Heart left ventricle (tissue), 16 donors: ENCODE measurements at places on chromosomes 16 and 17.

GRCh38 chr16:48087639-48088038 is 68.2 kb downstream of the ABCC12 start:
- H3K27ac ChIP-seq: no peak overlapping the region
- H3K4me3 ChIP-seq: no peak overlapping the region
- DNase-seq: peak; percentile 70
- H3K4me1 ChIP-seq: peaks cover 8% of the 10 kb centered on the region

DNA sequence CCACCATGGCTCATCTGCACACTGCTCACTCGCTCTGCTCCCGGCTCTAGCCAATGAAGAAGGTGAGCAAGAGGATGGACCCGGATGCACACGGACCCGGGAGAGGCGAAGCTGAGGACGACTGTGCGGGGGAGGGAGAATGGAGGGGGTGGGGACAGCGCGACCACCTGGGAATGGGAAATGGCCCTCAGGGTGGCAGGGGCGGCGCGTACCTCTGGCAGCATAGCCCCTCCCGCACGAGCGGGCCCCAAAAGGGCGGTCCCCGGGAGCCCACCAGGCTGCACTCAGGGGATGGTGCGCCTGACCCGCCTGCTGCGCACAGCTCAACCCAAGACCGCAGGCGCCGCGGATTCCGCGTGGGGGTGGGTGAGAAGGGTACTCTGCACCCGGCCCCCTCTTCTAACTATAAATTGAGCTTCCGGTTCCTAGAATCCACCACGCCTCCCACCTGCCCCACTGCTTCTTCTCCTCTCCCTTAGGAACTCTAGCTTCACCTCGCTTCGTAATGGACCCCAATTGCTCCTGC is 6.1 kb downstream of the MT1H start:
- H3K27me3 ChIP-seq: peaks cover 6% of the 10 kb centered on the region
- peaks cover 11% of the 10 kb centered on the region for H3K4me1 ChIP-seq
- H3K36me3 ChIP-seq: no peaks in the 10 kb centered on the region
- H3K4me3 ChIP-seq: peak overlapping the region; percentile 40

- H3K27ac ChIP-seq: no peak overlapping the region
- H3K36me3 ChIP-seq: no peaks in the 10 kb centered on the region
- DNase-seq: no peak
- no peaks in the 10 kb centered on the region for H3K27me3 ChIP-seq
Observed at GRCh38 chr16:57132470-57132869, 40.1 kb downstream of the CPNE2 start.

DNA sequence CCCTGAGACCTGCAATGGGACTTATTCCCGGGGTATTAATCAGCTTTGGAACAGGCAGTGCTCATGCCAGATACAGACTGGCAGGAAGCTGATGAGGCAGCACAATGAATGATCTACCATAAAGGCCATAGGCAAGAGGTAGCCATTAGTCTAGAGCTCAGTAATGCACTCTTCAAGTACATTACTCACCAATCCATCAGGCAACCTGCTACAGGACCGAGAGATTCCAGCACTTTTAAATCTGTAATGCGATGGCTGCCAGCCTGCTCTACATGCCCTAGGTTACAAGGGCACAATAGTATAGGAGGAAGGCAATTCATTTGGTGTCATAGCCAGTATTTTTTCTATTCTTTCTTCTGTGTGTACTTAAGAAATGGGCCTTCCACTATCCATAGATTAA is 217.8 kb upstream of the PMFBP1 start:
- no peaks in the 10 kb centered on the region for H3K27me3 ChIP-seq
- no peaks in the 10 kb centered on the region for H3K4me1 ChIP-seq
- no peak overlapping the region for H3K27ac ChIP-seq

- DNase-seq: no peak
- H3K4me1 ChIP-seq: peaks cover 3% of the 10 kb centered on the region
- no peaks in the 10 kb centered on the region for H3K36me3 ChIP-seq
- H3K4me3 ChIP-seq: no peak overlapping the region
- H3K27ac ChIP-seq: no peak overlapping the region
Observed at GRCh38 chr16:78257376-78257728, 157.9 kb downstream of the WWOX start.

DNA sequence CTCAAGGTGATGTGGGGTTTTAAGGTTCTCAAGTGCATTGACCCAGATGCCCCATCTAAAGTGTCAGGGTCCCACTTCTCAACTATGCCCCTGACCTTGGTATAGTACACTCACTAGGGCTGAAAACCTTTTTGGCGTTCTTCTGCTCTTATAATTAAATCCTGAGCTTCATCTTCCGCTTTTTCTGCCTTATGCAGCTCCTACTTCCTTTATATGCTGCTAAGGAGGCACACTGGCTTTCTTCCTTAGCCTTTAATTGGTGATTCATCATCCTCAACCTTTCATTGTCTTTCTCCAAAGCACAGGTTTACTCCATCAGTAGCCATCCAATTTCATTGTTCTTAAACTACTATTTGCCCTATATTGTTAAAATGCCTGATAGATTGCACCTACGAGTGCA is 5.3 kb upstream of the NF1 start:
- H3K4me1 ChIP-seq: peaks cover 5% of the 10 kb centered on the region
- H3K36me3 ChIP-seq: no peaks in the 10 kb centered on the region
- H3K27ac ChIP-seq: no peak overlapping the region
- H3K4me3 ChIP-seq: no peak overlapping the region
- no peak for DNase-seq

DNA sequence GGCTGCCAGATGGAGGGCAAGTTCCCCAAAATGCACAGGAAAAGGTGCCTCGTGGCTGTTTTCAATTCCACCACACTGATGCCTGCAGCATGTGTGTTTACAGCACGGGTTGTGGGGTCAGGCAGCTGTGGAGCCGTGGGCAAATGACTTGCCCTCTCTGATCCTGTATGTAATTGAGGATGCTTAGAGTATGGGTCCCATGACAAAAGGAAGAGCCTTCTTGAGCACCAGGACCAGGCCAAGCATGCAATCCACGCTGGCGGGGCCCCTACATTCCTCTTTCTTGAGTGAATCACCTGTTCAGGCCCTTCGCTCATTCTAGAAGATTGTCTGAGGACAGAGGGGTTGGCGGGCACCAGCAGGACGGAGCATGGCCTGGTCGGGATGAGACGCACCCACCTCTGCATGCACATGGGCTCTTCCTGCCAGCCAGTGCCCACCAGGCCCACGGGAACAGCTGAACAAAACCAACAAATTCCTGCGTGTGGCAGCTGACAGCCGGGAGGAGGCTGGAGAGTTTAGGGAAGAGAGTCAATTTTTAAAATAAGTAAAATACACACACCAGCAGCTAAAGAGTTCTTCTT is 1.4 kb upstream of the CTRB2 start:
- H3K4me3 ChIP-seq: no peak overlapping the region
- H3K4me1 ChIP-seq: no peaks in the 10 kb centered on the region
- no peaks in the 10 kb centered on the region for H3K27me3 ChIP-seq
- H3K27ac ChIP-seq: no peak overlapping the region
- H3K36me3 ChIP-seq: no peaks in the 10 kb centered on the region

- peak; percentile 86 for DNase-seq
- H3K4me3 ChIP-seq: no peak overlapping the region
- H3K36me3 ChIP-seq: peaks cover 22% of the 10 kb centered on the region
- H3K27me3 ChIP-seq: no peaks in the 10 kb centered on the region
- H3K27ac ChIP-seq: peak overlapping the region; percentile 87
Observed at GRCh38 chr17:75872434-75873351, 5.7 kb downstream of the TRIM47 start.
